ENCODE measurements at places on chromosomes 16 and 17.

- DNase-seq: no peak
Measured at GRCh38 chr16:8716052-8716451, 41.6 kb downstream of the ABAT start.

- no peak for DNase-seq
Measured at GRCh38 chr17:33318241-33318640, 25.1 kb upstream of the ASIC2 start.

GRCh38 chr17:80208050-80208449 lies 12.1 kb downstream of the SGSH start:
- DNase-seq: no peak

GRCh38 chr17:66695098-66695497 lies 139.8 kb upstream of the CACNG5 start:
- no peak for DNase-seq

- DNase-seq: no peak
Measured at GRCh38 chr16:82668094-82668493, 41.3 kb downstream of the CDH13 start.

- no peak for DNase-seq
Measured at GRCh38 chr16:14301169-14302030, 230.3 kb downstream of the MRTFB start.

DNA sequence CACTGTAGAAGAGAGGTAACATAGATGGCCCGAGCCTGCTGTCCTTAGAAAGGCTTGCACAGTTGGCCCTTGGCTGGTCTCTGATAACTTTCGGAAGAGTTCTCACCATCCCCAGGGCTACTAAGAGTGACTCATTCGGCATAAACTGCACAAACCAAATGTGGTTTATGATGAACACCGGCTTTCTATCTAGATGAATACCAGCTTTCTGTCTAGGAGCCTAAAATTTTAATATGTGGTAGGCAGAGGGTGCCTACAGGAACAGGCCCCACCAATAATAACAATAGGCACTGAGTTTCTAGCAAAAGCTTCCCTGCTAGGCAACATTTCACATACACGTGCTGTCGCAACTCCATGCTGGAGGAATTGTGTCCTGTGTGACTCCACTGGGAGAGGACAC lies 15.4 kb downstream of the CNOT1 start:
- no peak for DNase-seq

- DNase-seq: no peak
Measured at GRCh38 chr16:87230571-87230970, 86.6 kb downstream of the C16orf95 start.

DNA sequence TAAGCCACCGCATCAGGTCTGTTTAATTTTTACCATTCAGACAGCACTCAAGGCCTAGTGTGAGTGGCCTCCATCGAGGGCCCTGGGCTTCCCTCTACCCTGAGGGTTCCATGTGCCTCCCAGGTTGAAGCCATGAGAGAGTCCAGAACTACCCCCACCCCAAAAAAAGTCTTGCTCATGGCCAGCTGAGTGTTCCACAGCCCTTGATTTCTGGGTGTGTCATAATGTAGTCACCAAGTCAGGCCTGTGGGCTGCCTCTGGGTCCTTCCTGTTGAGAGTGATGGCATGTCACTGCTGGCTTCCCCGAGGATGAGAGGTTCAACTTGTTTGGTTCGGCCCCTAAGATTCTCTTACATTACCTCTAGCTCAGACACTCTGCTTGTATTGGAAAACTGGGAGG lies 100.6 kb downstream of the PITPNC1 start:
- DNase-seq: no peak

DNA sequence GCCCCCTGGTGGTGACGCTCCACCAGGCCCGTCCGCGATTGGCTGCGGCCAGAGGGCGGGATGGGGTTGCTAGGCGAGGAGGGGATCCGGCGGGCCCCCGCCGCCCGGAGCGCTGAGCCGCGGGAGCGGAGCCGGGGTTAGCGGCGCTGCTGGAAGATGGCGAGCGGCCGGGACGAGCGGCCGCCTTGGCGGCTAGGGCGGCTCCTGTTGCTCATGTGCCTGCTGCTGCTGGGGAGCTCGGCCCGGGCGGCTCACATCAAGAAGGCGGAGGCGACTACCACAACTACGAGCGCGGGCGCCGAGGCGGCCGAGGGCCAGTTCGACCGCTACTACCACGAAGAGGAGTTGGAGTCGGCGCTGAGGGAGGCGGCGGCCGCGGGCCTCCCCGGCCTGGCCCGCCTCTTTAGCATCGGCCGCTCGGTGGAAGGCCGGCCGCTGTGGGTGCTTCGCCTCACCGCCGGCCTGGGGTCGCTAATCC lies at the start of gene CPD:
CPD (plus strand) TSS at position 103 of the 478 bp plus-strand sequence; CDS start at position 157, 54 bp downstream.
- DNase-seq: peak; percentile 79

- no peak for DNase-seq
Measured at GRCh38 chr16:88727871-88728270, 21.6 kb downstream of the CTU2 start.

- DNase-seq: no peak
Measured at GRCh38 chr16:3028716-3029319, 5.0 kb downstream of the THOC6 start.

GRCh38 chr16:57575468-57576277 lies 33.2 kb downstream of the ADGRG5 start:
- DNase-seq: no peak

DNA sequence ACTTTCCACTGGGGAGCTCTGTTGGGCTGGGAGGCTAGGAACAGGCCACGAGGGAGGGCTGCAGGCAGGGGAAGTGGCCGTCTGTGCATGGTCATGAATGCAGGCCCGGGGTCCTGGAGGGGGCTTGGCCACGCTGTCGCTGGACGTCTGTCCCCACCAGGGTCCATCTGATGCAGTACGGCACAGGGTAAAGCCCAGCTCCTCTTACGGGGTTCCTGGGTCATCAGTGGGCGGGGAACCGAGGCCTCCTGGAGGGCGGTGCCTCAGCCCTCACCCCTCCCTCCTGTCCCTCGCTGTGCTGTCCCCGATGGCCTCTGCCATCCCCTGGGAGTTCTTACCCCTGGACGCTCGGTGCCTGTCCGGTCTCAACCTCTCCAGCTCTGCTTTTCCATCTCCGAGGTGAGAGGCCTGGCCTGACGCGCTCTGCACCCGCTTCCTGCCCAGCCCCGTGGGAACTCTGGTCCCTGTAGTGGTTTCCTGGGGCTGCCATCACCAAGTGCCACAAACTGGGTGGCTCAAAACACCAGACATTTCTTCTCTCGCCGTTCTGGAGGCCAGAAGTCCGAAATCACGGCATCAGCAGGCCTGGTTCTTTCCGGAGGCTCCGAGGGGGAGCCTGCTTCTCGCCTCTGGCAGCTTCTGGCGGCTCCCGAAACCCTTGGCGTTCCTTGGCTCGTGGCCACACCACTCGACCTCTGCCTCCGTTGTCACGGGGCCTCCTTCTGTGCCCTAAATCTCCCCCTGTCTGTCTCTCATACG lies 182.8 kb downstream of the SEC14L1 start:
- no peak for DNase-seq

DNA sequence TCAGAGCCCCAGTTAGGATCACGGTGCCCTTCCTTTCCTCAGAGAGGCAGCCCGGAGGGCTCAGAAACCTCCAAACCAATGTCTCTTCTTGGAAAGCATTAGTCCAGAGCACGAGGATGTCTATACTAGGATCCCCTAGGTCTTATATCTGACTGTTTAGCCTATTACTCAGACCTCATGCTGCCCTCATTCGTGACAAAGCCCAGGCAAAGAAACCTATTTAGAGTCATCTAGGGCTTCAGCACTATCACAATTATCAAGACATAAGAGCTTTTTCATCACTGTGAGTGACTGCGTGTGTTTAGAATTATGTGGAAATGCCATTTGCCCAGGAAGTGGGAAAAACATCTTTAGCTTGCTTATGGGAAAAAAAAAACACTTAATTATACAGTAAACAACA lies 159.8 kb upstream of the NOL11 start:
- no peak for DNase-seq

DNA sequence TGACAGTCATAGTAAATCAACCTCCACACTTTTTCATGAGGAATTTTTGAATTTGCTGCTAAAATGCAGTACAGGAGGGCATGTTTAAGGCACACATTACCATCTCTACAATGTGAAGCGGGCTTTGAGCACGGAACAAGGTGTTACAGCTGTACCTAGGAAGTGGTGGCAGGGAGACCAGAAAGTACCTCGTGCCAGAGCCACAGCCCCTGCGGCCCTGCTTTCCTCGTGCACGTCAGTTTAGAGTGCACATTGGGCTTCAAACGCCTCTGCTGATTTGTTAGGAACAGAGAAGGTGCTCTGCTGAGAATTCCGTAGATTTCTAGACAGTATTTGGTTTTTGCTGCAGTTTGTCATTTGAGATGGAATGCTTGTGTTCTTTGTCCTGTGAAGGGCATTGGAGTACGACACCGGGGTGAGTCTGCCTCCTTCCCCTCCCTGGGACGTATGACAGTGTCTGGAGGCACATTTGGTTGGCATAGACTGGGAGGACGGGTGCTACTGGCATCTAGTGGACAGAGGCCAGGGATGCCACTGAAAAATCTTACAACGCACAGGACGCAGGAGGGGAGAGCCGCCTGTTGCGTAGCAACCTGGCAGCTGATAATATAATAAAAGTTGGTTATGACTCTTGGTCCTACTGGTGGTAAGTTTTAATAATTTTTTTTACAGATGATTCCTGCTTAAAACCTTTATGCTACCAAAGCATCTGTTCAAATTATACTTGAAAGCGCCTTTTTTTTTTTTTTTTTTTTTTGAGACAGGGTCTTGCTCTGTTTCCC lies 9.1 kb downstream of the FOXK2 start:
- DNase-seq: no peak

GRCh38 chr16:1965396-1966001 lies 873 bp upstream of the RPS2 start:
- no peak for DNase-seq

GRCh38 chr16:72809446-72809845 lies 238.5 kb downstream of the ZFHX3 start:
- DNase-seq: no peak

DNA sequence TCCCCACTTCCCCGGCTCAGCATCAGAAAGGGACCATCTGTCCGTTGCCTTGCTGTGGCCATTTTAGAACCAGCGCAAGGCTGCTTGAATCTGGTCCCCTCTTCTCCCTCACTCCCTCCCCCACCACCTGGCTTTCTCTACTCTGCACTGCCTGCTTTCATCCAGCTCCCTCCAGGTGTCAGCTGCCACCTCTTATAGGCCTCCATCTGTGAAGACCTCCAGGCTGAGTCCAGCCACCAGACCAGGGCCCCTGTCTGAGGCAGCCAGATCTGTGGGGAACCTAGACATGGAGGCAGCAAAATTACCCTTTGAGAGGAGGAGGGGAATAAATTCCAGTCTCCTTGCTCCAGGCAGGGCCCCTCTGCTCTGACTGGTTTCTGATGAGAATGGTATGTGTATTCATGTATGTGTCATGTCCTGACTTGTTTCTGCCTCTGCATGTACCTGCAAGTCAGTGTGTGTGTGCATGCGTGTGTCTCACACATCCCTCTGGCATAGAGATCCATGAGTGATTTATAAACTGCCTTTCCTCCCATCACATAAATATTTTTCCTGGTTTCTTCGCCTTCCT lies 21.1 kb downstream of the MINK1 start:
- DNase-seq: no peak

All from esophagus squamous epithelium (tissue), 5 donors.